ENCODE measurements at places on chromosomes 7 and 10.

DNA sequence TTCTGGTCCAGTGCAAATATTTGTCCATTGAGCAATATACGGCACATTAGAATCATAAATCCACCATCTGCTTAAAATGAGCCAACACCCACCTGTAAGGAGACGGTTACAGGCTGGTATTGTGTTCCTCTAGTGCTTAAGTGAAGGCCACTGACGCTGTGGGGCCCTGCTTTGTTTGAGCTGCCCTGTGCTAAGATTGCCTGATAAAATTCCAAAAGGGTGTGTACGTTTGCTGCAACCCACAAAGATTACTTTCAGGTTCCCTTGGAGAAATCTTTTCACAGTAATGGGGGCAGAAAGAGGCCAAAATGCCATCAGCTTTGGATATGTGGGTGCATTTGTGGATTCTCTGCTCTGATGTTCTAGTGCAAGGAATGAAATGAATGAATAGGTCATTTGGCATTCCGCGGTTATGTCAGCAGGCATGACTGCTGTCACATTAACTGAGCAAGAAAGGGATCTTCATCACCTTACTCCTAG lies 34.4 kb downstream of the AGR3 start:
- DNase-seq = peak; percentile 32

DNA sequence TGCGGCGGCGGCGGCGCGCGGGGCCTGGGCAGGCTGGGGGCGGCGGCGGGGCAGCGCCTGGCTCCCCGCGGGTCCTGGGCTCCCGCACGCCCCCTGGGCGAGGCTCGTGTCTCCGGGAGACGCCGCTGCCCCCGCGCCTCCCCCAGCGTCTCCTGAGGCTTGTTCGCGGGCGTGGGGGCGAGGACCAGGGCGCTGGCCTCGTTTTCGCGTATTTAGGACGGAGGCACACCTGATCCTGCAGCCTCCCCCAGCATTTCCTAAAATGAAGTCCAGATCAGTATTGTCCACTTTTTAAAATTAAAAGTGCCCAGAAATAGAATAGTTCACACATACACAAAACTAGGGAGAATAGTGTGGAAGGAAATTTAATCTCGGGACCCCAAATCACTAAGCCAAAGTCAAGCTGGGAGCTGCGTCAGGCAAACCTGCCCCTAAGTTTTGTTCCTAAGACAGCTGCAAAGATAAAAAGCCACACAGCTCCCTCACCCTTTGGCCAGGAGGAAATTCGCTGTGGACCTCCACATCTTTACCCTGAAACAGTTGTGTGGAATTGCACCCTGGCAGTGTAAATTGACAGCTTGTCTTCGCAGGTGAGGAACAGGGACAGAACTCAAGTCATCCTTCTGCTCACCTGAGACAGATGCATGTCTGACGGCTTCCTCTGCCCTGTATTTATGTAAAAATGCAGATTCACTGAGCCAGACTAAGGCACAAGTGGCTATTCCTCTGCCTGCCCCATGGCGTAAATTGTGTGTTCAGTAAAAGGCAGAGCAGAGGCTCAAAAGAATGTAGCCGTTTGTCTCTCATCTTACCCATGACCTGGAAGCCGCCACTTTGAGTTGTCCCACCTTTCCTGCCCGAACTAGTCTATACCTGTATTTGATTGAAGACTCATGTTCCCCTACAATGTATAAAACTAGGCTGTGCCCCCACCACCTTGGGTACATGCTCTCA lies 740 bp downstream of the GALNT11 start:
- no peak for DNase-seq

GRCh38 chr7:69373171-69374043 lies 224.9 kb upstream of the AUTS2 start:
- no peak for DNase-seq

GRCh38 chr7:16747102-16747501 lies 6.5 kb upstream of the TSPAN13 start:
- no peak for DNase-seq

DNA sequence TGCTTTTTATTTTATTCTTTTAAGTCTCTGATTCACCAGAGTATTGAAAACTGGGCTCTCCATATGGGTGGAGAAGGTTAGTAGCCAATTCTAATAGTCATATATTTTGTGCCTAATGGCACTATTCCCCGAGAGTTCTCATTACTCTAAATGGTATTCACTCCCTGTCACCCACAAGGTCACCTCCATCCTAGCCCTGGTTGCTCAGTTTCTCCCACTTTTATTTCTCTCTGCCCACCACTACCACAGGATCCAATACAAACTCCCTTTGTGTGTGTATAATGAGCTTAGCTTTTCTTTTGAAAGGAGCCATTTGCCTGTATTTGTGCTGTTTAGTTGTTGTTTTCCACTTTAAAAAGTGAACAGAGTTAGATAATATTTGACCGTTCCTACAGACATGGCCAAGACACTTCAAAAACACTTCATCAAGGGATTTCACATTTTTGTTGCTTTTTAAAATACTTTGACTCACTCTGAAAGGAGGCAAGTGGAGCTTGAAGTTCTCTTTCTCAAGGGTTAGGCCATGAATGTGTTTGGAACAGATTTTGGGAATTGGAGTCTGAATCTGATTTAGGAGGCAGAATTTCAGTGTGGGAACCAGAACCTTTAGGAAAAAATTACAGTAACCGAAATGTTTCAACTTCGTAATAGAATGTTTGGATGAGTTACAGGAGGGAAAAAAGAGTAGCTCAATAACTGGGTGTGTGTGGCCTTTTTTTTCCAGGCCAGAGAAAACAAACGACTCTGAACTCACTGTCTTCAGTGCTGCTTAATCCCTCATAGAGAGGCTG lies 321.3 kb downstream of the BICC1 start:
- DNase-seq = no peak
